Stimulated activated CD8-positive, alpha-beta memory T cell treated with anti-CD3 and anti-CD28 coated beads, Interleukin-4, amount 100 ng/mL, for 4 hours (primary cell): ENCODE measurements at places on chromosomes 4 and X.

GRCh38 chr4:87975466-87975865 lies at the start of gene SPP1:
Gene SPP1 (plus strand): TSS chr4:87975714. CDS start chr4:87976896, 1,182 bp downstream.
- no peak for DNase-seq

- no peak for DNase-seq
Observed at GRCh38 chr4:24285759-24286158, 298.6 kb downstream of the DHX15 start.

- DNase-seq = no peak
Observed at GRCh38 chrX:107684956-107685385, 56.7 kb downstream of the PRPS1 start.

DNA sequence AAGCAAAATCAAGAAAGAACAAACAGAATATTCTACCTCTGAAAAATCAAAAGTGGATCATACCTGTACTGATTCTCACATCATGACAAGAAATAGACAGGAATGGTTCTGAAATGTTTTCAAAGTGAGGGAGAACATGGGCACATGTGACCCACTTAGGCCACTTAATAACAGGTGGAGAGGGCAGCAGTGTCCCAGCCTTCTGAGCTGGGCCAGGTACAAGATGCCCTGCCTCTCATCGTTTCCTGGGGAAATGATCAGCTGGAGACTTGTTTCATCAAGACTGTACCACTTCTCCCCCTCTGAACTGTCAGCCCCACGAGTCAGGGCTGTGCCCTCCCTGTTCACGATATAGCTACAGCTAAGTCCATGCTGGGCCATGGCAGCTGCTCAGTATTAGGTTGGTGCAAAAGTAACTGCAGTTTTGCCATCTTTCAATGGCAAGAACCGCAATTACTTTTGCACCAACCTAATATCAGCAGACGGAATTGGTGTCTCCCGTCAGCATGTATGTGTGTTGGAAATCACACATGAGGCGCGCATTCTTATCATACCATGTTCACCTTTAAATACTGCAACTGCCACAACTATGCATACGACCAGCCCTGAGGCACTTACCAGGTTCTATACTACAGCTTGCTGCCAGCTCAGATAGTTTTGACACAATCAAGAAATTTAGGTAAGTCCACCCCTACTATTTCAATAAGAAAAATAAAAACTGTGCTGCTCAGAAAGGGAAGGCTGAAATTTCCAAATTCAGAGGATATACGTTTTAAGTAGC lies 71.4 kb downstream of the GATB start:
- no peak for DNase-seq

GRCh38 chr4:52911684-52912294 lies 49.7 kb downstream of the RASL11B start:
- DNase-seq = no peak
